ENCODE measurements at places on chromosomes 11 and 22.

- no peak for DNase-seq
Observed at GRCh38 chr11:27688076-27688475, 12.2 kb downstream of the BDNF start.

- no peak for DNase-seq
Observed at GRCh38 chr11:68471360-68472340, 11.1 kb downstream of the PPP6R3 start.

GRCh38 chr22:38881464-38881871 is 9.5 kb upstream of the CBX6 start:
- no peak for DNase-seq

GRCh38 chr22:43851058-43851978 is 11.0 kb downstream of the SULT4A1 start:
- DNase-seq = no peak

DNA sequence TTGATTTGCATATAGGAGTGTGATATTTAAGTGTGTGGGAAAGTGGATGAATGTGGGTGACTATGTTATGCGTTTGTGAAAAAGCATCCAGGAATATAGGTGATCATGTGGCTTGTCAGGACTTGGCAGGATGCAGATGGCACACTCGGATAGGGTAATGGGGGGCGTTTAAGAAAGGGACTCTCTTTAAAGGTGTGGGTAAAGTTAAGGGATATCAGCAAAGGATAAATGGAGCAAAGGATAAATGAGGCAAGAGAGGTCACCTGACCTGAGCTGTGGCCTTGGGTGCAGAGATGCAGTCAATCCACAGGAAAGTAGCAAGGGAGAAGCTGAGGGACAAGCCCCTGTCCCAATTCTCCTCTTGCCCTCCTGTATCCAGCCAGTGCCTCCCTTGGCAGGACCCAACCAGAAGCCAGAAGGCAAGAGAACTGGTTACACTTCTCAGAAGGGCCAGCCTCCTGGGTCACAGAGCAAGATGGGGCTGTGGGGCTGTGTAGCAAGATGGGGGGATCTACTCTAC is 47.5 kb upstream of the GRAMD1B start:
- no peak for DNase-seq

DNA sequence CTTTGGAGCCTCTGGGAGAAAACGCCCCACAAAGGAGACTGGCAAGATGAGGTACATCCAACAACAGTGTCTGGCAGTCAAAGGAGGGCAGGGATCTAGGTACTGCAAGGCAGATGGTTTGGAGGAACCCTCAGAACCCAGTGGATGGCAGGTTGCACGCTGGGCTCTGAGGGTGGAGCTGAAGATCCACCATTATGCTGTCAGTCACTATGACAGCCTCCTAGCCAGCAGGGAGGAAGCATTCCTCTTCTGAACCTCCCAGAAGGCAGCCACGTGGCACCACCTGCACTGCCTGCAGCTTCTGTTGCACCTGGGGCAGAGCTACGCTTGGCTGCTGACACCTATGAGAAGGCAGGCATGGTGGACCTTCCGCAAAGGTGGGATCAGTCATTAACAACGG is 40.2 kb downstream of the HTR3A start:
- no peak for DNase-seq

- DNase-seq = peak; percentile 22
Observed at GRCh38 chr11:22304337-22304961, 33.7 kb upstream of the SLC17A6 start.

DNA sequence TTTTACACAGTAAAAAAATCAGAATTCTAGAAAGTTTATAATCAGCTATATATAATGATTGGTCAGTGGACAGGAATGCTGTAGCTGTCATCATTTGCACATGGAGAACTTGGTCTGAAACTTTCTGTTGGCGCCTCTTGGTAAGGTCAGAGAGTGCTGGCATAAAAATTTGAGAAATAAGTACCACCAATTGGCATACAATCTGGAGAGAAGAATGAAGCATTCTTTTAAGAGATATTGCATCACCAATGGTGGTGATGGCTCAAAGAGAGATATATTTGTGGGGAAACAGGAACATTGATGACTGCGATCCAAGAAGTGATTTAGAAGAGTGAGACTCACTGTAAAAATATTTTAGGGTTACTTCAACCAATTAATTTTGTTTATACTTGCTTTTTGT is 19.8 kb upstream of the OOSP1 start:
- no peak for DNase-seq

DNA sequence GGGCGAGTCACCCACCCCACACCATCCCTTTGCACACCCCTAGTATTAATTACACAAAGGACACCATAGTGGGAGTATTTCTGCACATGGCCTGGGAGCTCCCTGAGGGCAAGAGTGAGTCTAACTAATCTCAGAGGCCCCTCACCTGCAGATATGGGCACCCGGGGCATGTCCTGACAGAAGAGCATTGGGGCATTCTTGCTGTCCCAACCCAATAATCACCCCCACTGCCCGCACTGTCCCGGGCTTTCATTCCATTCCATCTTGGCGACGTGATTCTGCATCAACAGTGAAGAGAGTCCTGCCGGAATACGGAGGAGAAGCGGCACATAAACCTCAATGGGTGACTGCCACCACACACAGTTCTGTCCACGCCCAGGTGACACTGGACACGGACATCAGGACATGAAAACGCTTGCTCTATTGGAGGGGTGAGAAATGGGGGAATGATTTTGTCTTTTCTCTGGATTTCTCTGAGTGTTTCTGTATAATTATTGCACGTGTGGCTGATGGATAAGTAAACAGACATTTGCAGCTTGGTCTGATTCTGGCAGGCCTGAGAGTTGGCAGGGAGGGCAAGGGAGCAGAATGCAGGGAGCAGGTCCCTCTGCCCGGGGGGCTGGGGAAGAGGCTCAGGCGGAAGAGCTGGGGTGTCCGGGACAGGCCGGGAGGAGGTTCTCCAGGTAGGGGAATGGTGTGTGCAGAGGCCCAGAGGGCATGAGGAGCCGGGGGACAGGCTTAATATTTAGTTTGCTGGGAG is 38.2 kb downstream of the SCUBE1 start:
- DNase-seq = no peak

DNA sequence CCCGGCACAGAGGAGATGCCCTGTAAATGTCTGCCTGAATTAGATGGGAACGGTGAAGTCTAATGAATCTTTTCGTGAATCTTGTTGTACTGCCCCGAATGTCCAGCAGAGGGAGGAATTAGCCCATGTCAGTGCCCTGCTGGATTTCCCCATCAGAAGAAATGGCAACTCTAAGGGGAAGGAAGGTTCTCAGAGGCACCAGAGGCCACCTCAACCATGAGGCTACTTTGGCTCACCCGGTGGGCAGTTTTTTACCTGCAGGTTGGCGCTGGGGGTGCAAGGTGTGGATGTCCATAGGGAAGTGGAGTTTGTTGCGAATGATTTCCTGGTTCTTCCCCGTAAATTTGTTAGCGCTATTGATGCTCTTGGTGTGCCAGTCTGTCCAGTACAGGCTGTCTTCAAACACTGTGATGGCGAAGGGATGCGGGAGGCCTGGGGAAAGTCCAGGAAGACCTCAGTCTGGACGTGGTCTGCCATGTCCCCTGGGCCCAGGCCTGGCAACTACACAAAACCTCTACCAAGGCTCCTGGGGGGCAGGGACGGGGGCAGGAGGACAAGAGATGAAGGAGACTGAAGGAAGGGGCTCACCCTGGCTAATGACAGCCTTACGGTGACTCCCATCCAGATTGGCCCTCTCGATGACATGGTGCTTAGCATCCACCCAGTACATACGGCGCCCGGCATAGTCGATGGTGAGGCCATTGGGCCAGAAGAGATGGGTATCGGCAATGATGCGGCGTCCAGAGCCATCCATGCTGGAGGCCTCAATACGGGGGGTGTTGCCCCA is 28.5 kb downstream of the LRP4 start:
- peak; percentile 79 for DNase-seq

DNA sequence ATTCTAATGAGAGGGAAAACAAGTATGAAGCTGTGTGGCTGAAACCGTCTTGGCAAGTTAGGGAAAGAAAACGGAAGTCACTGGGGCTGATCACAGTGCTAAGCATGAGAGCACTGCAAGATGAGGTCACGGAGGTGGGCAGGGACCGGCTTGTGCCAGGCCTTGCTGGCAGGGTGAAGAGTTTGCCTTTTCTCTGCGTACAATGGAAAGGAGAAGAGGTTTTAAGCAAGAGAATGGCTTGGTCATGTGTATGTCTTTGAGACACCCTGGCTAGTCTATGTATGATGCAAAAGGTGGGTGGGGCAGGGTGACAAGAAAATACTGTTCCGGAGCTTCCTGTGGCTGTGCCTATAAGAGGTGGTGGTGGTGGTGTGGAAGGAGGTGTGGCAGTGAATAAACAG is 567.9 kb downstream of the NTM start:
- no peak for DNase-seq
